NCI-H524 (cell line): ENCODE measurements at places on chromosomes 4 and X.

DNA sequence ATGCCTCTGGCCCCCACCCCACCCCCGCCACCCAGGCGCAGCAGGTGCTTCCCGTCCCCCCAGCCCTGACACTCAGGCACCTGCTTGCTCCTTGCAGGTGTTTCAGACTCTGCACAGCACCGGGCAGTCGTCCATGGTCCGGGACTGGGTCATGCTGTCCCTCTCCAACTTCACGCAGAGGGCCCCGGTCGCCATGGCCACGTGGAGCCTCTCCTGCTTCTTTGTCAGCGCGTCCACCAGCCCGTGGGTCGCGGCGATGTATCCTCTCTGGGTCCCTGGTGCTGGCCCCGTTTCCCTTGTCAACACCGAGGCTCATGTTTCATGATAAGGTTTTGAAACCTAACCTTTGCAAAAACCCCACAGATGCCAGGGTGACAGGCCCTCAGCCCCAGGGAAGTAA, 10.2 kb upstream of the MSANTD1 start:
- no peak for DNase-seq

DNA sequence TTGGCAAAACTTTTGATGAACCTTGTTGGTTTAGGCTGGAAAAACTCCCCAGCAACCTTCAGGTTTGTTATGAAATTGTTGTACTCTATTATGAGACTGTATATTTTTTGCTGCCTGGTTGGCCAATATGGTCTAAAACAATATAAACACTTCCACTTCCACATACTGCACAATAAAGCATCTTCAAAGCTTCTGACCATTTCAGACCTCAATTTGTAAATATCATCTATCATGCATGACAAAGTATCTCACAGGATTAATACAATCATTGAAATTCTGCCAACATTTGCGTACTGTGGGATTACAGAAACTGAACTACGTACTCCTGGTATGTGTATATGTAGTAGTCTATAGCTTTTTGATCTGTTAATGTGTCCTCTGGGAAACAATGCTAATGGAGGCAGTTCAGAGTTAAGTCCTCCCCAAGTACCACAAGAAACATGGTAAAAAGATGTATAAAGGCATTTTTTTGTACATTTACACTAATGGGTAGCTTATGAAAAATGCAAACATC, 40.4 kb downstream of the GPC4 start:
- DNase-seq = no peak

GRCh38 chr4:168717847-168718246, 221.0 kb downstream of the PALLD start:
- DNase-seq = no peak

DNA sequence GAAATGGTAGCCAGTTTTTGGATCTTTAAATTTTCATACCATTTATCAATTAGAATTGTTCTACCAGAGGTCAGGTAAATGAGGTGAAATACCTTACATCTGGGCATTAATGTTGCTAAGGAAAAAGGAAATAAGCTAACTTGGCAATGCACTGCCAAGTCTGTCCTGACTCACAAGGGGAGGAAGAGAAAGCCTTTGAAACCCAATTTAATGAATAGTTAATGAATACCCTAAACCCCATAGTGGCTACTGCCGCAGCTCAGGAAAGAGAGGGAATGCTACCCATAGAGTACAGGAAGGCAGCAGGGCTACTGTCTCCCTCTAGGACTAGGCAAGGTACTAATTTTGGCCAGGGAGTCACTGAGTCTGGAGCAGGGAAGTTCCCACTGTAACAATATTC, 16.8 kb upstream of the DHX15 start:
- no peak for DNase-seq

DNA sequence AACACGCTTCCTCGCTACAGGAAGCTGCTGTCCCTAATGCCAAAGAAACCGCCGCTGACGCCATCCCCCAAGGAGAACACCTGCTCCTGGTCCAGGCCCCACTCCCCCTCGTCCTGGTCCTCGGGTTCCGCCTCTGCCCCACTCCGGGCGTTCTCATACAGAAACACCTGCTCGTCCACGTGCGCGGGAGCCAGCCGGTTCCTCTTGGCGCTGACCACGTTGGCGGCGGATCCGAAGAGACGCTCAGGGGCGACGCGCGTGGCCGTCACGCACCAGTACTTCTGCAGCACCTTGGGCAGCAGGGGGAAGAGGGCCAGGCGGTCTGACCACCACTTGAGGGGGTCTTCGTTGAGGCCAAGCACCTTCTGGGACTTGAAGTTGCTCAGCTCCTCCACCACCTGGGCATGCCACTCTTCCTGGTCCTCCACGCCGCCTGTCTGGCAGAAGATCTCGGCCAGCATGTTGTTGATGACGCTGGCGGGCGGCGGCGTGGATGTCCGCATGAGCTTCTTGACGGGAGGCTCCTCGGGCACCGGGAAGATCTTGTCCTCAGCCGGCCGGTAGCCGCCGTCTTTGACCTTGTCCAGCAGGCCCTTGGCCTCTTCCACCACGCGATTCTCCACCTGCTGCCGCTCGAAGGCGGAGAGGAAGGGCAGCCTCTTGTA, 12.0 kb downstream of the DHRSX start:
- no peak for DNase-seq

DNA sequence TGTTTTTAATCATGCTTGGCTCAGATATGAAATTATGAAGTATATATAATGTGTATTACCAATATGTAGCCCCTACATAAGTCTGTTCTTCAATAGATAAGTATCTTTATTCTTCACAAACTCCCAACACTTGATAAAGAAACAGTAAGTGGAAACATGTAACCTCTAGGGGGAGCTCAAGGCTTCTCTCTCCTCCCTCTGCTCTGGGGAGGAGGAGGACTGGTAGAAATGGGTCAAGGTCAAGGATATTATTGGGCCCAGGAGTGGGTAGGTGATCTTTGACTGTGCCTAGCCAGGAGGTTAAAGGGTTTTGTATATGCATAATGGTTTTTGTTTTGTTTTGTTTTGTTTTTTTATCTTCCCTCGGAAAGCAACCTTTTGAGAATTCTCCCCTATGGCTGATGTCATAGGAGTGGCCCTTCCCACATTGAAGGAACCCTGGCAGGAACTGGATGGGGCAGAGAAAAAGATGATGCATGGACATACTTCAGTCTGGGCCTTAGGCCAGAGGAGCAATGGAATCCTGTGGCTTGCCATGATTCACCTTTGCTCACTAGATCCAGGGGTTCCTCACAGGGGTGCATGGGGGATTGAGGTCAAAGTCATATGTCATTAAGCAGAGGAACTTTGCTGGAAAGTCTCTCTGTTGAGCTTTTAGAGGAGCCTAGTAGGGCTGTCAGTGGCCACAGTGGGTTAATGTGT, 460.3 kb downstream of the MID1IP1 start:
- DNase-seq = peak; percentile 71

- no peak for DNase-seq
Measured at GRCh38 chr4:56976837-56977320, 527 bp downstream of the NOA1 start.

- no peak for DNase-seq
Measured at GRCh38 chr4:6928081-6928480, 18.5 kb downstream of the TBC1D14 start.

DNA sequence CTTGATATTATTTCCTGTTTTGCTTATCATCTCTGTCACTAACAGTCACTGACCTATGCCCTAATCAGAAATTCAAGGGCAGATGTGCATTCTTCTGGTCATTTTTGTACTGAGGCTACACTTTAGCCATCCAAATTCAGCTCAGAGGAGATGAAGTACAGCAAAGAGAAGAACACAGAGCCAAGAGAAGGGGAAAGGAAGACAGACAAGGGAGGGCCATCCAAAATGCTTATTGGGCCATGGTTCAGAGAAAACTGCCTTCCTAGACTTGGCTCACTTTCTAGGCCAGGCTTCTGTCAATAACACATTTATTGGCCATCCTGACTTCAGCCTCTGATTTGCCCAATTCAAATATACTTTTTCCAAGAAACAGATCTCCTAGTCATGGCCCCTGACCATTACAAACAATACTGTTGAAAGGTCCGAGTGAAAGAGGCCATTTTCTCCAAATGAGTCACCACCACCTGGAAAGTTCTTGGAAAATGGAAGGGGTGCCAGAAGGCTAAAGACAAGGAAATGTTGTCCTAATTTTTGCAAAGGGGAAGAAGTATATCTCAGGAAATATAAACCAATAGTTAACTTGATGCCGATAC, 56.4 kb downstream of the DCX start:
- no peak for DNase-seq

DNA sequence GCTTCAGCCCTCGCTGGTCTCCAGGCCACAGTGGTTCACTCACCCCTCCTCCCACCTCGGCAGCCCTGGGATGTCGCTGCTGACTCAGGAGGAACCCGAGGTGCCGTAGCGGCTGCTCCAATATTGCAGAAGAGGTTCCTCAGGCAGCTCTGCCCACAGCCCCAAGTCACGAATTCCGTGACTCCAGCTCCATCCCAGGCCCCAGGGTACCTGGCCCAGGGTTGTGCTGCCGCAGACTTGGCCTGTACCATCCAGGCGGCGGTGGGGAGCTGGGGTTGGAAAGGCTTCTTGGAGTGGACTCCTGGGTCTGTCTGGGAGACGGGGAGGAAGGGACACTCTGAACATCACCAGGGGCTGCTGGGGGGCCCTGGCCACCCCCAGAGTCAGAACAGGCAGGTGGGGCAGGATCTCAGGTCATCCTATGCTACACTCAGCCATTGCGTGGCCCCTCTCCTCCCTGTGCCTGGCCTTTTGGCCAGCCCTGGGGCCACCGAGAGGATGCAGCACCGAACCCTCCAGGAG, 728 bp upstream of the HGFAC start:
- no peak for DNase-seq

GRCh38 chr4:73533515-73534422, 52.2 kb downstream of the AFM start:
- no peak for DNase-seq

DNA sequence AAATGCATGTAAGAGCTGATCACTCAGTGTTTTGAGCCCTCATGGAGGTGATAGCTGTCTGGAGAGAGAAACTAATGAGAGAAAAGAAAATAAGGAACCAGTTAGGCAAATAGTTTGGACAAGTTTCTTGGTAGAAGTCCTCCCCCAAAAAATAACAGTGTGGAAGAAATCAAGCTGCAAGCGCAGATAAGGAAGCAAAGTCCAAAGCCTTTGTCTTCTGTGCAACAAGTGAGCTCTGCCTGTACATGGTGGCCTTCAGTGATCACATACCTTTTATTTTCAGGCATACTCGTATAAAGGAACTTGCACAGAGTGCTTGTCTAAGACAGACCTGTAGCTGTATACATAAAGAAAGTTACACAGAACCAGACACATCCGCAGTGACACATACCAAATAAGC, 2.5 kb upstream of the UGT2A3 start:
- DNase-seq = no peak

DNA sequence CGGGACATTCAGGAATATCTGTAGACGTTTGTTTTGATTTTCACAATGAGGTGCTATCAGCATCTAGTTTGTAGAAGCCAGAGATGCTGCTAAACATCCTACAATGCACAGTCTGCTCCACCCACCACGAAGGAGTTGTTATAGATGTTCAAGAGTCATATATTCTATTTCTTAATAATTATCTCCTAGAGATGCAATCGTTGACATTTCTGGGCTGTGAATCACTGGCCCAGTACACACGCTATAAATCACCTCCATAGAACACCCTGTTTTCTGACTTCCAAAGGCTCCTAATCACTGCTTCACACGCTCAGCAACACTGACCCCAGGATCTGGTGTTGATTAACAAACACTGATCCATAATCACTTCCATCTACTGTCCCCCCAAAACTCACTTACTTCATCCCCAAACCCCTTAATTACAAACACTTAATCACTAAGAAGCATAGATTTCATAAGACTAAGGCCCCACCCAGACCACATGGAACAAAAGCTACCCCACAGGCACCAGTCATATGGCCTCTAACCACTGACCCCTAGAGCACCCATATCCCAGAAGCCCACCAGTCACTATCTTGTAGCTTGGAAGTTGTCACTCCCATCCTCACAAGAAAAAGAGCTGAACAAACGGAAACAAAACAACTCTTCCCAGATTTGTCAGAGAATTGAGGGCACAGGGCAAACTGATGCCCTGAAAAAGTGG, 31.7 kb upstream of the ZNF41 start:
- no peak for DNase-seq

DNA sequence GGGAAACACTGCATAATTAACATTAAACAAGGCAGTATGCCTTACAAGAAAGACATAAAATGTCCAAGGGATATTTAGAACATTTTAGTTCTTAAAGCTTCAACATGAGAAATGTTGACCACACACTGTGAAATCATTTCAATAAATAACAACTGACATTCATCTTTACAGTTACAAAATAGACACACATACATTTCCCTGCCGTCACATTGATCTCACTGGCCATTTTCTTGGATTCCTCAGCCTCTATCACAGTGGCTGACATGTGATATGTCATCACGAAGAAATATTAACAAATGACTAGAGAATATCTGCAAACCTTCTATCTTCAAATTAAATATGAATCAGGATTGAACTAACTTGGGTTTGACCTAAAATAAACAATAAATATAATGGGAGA, 1.9 kb downstream of the CXCL2 start:
- no peak for DNase-seq

- no peak for DNase-seq
Measured at GRCh38 chr4:36824682-36825081, 419.9 kb upstream of the NWD2 start.

GRCh38 chr4:154626793-154627484, 14.5 kb upstream of the FGG start:
- DNase-seq = peak; percentile 49
